AG20443 (cell line): ENCODE measurements at places on chromosomes 1 and 21.
A peak's percentile ranks its signal among the peaks of the same experiment; 100 is the strongest.

- DNase-seq: peak; percentile 71
Measured at GRCh38 chr1:202283379-202283844, 58.3 kb downstream of the UBE2T start.

GRCh38 chr1:116908820-116909511 lies 750 bp upstream of the PTGFRN start:
- no peak for DNase-seq

DNA sequence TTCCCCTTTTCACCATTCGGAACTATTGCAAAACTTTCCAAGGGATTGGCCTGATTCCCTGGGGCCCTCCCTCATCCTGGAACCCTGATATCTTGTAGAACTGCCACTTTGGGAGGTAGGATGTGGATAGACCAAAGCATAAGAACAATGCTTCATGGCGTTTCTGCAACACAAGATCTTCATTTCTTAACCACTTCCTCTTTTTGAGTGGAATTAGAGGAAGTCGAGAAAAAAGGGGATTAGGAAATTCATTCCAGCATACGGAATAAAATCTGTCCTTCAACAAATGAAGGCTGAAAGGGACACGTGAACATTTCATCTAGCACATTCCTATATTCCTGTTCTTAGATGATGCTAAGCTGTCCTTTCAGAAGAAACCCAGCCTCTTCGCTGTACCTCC lies 149.3 kb downstream of the HUNK start:
- no peak for DNase-seq

DNA sequence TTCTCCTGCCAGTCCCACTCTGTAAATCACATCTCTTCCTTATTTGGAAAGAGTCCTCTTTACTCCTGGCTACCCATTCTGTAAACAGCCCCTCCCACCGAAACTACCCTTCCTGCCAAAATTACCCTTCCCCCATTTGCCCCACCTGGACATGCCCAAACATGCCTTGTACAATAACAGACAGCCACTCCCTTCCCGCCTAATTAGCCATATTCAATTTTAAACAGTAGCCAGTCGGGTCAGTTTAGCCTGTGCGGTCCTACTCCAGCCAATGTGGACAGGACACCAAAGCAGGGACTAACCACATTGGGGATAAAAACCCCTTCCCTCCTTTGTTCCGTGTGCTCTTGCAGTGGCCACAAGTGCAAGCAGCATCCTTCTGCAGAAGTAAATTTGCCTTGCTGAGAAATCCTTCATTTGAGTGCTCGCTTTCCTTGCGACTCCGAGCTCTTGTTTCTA lies 56.3 kb upstream of the MAP10 start:
- DNase-seq: no peak

- no peak for DNase-seq
Measured at GRCh38 chr1:18941221-18942141, 15.0 kb downstream of the IFFO2 start.

DNA sequence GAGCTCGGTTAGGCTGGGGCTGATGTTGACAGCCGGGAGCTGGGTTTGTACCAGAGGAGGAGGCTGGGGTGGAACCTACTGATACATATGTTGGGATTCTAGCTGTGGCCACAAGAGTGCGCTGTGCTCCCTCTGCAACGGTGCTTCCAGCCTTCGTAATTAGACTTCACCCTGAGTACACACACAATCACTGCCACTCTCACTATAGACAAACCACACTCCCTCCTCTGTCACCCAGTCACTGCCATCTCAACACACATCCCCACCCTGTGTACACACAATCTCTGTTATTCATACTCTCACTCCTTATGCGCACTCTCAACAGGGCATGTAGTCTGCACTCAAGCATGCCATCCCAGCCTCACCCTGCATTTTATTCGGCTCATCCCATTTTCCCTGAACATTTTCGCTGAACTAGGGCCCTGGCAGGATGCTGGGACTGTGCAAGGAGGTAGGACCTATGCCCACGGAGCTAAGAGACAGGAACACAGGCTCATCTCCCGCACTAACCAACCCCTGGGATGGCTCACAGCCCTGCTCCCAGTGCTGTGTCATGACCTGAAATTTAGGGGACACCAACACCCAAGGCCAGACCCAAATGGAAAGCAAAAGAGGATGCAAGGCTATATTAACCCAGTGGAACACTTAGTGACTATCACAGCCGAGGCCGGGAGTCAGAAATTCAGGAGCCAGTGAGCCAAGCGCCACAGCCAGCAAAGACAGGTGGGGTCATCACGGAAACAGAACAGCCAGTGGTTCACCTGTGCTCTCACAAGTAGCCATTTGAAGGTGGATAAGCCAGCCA lies 5.7 kb downstream of the GJB3 start:
- DNase-seq: peak; percentile 84

GRCh38 chr1:231619257-231619634 lies 7.3 kb upstream of the DISC1 start:
- DNase-seq: no peak

GRCh38 chr21:16837321-16837720 lies 675.5 kb upstream of the CXADR start:
- DNase-seq: peak; percentile 10

GRCh38 chr1:228827019-228827418 lies 91.7 kb downstream of the RHOU start:
- no peak for DNase-seq

DNA sequence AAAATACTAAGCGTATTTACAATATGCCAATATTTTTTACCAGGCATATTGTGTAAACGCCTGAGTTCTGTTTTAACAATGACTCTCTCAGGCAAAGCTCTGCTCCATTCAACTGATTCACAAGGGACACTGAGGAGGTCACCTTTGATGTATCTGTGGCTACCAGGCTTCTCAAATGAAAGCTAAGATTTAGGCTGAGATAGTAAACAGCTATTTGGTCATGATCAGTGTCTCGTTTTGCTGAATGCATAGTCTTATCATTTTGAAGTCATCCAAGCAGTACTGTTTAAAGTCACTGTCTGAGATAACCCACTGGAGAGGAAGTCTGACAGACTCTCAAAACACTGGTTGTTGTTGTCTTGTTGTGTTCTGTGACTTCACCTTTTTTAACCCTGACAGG lies 13.7 kb upstream of the PLPPR5 start:
- DNase-seq: no peak

- no peak for DNase-seq
Measured at GRCh38 chr21:30491963-30492428, at the start of gene KRTAP19-3. Gene KRTAP19-3, minus strand, starts transcription at chr21:30492013. Its CDS starts 56 bp downstream, at chr21:30491957.

DNA sequence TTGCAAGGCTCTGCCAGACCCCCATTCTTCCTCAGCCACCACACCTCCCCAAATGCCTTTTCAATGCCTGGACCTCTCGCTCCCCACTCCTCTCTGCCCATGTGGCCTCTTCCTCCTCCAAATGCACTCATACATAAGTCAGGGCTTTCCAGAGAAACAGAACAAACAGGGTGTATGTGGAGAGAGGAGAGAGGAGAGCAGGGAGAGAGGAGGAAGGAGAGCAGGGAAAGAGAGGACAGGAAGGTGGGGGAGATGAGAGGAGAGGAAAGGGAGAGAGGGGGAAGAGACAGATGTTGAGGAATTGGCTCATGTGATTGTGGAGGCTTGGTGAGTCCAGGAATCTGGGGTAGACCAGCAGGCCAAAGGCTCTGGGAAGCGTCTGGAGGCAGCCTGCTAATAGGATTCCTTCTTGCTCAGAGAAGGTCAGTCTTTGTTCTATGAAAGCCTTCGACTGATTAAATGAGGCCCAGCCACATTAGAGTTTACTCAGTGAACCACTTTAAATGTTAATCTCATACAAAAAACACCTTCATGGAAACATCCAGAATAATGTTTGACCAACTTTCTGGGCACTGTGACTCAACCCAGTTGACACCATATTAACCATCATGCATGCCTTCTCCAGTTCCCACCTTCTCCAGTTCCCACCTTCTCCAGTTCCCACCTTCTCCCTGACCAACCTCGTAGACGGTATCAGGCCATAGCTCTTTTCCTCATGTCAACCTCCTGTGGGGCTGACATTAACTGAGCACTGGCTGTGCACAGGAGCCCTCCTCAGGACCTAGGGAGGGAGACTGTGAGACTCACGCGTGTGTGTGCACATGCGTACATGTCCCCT lies 11.3 kb upstream of the LGR6 start:
- DNase-seq: no peak

DNA sequence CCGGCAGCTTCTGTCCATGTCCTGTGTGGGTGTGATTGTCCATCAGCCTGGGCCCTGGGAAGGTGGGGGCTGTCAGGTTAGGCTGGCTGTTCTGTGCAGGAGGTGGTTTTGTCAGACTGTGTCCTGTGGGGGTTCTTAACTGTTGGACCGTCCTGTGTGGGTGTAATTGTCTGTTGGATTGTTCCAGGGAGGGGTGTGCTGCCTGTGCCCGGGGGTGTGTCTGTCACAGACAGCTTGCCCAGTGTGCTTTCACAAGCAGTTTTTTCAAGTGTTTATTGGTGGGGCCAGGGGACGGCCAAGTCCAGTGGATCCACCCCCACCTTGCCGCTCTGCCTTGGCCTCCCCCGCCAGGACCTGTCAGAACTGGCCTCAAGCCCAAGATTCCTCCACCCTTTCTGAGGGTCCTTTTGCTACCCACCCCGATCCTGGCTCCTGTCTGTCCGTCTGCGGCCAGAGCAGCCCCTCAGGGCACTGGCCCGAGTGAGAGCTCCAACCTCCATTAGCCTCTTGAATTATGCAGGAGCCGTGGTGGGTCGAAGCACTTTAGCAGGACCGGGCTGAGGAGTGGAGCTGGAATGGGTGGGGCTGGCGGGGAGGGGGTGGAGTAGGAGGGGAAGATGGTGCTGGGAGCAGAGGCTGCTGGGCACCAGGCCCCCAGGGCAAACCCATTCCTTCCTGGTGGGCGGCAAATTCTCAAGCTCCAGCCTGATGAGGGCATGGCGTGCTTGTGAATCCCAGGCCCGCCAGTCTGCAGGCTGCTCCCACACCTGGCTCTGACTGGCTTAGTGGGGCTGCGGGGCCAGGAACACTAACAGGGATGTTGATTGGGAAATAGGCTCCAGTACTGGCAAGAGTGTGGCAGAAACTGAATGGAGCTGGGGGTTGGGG lies 47.2 kb downstream of the PTPRF start:
- no peak for DNase-seq

DNA sequence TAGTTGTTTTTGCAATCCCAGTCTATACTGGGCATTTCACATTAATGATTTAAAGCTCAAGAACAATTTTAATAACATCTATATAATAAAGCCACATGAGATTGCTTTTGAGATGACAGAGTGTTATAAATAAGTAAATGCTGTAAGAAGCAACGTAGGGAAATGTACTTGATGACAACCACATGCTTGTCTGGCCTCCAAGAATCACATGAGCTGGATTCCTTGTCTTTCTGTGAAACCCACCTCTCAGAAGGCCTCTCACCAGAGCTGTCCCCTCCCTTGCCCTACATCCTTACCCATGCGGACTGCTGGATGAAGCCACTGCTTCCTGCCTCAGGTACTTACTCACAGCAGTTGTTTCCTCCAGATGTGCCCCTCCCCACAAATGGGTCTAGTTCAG lies 145.1 kb upstream of the CTTNBP2NL start:
- DNase-seq: no peak

DNA sequence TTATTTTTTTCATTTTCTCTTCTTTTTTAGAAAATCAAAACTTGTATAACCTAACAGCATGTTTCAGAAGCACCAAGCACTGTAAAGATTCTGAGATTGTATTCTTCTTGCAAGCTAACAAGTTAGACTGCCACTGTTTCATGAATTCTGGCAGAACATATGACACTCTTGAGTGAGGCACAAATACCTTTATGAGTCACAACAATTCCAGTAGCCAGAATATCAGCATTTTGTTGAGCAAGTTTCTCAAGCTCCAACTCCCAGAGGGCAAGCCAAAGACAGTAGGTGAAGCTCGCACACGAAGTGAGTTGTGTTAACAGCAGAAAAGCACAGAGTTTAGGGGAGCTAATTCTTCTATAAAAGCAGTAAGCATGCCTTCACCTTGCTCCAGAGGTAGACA lies 268.8 kb upstream of the NCAM2 start:
- no peak for DNase-seq

- no peak for DNase-seq
Measured at GRCh38 chr1:168391851-168392681, 111.4 kb downstream of the TBX19 start.

- no peak for DNase-seq
Measured at GRCh38 chr1:51442616-51443015, 76.5 kb downstream of the EPS15 start.

- peak; percentile 52 for DNase-seq
Measured at GRCh38 chr1:89149229-89149628, 23.3 kb upstream of the GBP2 start.

DNA sequence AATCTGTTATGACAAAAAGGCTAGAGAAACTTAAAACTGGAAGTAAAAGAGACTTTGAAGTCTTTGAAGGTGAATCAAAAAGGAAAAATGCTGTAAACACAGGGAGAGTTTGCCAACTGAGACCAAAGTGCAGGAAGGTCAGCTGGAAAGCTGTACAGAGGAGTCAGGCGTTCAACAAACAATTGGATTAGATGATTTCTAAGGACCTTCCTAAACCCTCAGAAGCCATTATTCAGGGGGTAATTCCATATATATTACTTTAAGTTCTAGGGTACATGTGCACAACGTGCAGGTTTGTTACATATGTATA lies 156.8 kb downstream of the ZBTB18 start:
- no peak for DNase-seq

GRCh38 chr1:59707178-59707791 lies 107.5 kb upstream of the HOOK1 start:
- peak; percentile 91 for DNase-seq

GRCh38 chr1:39528082-39528481 lies 36.6 kb downstream of the BMP8A start:
- no peak for DNase-seq

GRCh38 chr1:91884459-91885212 lies 1.3 kb downstream of the TGFBR3 start:
- DNase-seq: peak; percentile 33

- DNase-seq: no peak
Measured at GRCh38 chr1:186286615-186287315, 88.3 kb downstream of the TPR start.

- DNase-seq: no peak
Measured at GRCh38 chr1:57916041-57916440, 492.2 kb upstream of the DAB1 start.

DNA sequence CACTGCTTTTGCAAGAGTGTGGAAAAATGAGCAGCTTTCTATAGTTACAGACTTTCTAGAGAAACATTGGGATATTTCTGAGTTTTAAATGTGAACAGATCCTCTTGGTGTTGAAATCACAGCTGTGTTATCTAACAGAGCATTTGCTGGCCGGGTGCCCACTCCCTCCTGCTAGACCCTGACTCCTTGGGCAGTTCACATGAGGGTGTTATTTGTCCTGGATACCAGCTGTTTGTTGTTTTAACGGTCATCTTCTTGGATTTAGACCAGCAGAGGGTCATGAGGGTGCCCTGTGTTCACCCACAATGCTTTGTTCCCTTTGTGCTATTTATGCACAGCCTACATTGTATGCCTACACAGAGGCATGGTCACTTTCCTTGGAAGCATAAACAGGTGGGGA lies 67.1 kb downstream of the CENPF start:
- DNase-seq: no peak

DNA sequence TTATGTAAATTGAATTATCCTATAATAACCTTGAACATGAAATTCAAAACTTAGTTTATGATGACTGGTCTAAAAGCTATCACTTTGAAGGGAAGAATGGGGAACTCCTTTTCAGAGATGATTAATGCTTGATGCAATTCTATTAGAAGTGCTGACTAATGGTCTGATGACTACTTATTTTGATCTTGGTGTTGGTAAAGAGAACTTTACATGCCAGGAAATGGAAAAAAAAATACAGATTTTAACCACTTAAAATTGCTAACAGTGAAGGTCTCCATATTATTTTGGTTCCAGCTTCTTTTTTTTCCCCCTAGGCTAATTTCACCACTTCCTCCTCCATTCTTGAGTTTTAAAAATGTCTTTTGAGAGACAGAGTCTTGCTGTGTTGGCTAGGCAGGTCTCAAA lies 22.9 kb downstream of the S1PR1 start:
- DNase-seq: peak; percentile 45

- DNase-seq: no peak
Measured at GRCh38 chr1:202662081-202662480, 48.2 kb downstream of the SYT2 start.
